ENCODE measurements at places on chromosomes 2 and 18.
A peak's percentile ranks its signal among the peaks of the same experiment; 100 is the strongest.

- DNase-seq: no peak
These were observed 17.7 kb upstream of the SP3 start for GRCh38 chr2:173982918-173983317.

DNA sequence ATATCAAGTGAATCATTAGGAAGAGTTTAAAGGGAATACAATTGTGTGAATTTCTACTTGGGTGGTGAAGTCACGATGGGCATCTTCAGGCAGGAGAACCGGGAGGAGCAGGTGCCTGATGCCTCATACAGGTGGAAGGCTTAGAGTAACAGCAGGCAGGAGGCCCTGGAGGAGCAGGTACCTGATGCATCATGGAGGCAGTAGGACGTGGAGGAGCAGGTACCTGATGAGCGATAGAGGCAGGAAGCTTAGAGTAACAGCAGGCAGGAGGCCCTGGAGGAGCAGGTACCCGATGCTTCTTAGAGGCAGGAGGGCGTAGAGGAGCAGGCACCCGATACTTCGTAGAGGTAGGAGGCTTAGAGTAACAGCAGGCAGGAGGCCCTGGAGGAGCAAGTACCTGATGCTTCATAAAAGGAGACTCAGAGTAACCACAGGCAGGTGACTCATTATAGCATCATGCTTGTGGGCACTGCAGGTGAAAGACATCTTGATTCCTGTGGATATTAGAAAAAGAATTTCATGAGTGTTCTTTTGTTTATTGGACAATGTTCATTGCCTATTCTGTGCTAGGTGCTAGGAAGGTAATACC, 133.9 kb downstream of the ATP9B start:
- no peak for DNase-seq

- no peak for DNase-seq
These were observed 27.8 kb downstream of the MBD5 start for GRCh38 chr2:148048475-148049221.

- peak; percentile 86 for DNase-seq
These were observed 153.0 kb upstream of the ITGA4 start for GRCh38 chr2:181304011-181304844.

DNA sequence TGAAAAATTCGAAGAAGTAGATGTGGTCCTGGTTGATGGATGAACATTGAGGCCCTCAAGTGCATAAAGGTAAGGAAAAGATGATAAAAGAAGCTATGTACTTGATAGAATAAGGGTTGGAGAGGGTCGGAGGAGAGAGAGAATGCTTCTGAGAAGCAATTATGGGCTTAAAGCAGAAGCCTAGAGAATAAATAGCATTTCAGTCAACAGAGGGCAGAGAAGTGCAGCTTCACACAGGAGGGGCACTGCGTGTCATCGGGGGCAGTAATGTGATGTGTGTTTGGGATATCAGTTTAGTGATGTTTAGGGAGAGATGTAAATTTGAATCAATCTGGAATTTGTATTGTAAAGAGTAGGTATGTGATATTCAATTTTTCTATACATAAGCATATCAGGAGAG, 334.5 kb downstream of the PIK3C3 start:
- DNase-seq: no peak

DNA sequence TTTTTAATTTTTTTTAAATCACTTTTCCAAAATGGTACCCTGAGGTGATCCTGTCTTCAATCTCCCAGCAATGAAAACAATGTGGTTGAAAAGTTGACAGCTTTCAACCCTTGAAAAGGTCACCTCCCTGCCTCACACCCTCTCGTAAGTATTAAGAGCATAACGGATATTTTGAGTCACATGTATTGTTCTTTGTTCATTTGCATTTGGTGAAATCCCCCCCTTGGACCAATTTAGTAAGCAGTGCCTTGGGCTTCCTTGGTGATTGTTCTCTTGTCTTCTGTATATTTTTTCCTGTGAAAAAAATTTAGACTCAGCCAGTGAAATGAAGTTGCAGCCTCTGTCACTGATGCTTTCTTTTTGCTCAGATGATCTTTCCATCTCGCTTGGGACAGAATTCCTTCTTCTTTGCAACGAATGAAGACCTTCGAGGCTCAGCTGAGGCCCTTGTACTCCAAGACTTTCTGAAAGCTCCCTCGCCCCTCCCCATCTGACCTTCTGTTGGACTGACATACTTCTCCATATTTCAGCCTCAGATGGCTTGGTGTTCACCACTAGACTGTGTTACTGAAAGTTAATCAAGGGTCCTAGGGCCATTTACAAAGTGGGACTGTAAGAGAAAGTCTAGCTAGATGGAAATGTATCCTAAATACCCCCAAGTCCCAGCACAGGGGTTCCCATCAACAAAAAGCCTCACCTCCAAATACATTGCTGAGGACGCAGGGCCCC, 158.4 kb downstream of the BCL2 start:
- DNase-seq: peak; percentile 42

GRCh38 chr2:197915548-197916265, 111.3 kb downstream of the PLCL1 start:
- DNase-seq: no peak

DNA sequence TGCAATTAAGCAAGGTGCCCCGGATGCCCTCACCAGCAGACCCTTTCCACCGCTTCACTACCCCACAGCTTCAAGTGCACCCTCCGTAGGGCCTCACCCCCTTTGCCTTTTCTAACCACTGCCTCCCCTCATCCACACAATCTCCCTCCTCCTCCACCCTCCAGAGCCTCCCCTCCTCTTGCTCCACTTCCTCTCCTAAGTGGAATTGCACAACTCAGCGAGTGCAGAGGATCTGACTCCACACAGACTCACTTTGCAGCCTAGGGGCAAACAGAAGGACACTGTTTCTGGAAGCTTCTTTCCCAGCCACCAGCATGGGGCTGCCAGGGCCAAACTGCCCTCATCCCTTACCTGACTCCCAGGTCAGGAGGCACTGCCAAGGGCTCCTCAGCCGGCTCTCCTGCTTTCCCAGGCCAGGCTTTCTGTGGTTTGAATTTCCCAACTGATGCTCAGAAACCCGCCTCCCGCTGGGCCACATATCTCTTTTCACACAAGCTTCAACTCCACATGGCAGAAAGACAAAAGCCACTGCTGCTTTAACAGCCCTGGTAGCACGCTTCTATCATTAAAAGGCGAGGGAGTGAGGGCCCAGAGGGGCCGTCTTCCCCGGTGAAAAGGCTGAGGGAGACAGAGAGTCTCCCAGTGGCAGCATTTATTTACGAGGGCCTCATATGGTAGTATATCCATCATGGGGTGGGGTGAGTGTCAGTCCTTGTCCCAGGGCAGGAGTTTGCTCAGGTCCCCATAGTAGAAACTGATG, 74.7 kb upstream of the MGAT4A start:
- no peak for DNase-seq

- no peak for DNase-seq
These were observed 159.8 kb downstream of the EN1 start for GRCh38 chr2:118687698-118688097.

DNA sequence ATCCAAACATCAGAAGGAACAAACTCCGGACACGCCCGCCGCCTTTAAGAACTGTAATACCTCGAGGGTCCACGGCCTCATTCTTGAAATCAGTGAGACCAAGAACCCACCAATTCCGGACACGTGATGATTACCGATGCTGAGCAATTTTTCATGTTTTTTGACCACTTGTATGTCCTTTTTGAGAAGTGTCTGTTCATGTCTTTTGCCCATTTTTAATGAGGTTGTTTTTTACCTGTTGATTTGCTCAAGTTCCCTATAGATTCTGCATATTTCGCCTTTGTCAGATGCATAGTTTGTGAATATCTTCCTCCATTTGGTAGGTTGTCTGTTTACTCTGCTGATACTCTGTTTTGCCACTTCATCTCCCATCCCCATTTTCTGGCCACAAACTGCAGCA, 150.4 kb downstream of the IRS1 start:
- no peak for DNase-seq

DNA sequence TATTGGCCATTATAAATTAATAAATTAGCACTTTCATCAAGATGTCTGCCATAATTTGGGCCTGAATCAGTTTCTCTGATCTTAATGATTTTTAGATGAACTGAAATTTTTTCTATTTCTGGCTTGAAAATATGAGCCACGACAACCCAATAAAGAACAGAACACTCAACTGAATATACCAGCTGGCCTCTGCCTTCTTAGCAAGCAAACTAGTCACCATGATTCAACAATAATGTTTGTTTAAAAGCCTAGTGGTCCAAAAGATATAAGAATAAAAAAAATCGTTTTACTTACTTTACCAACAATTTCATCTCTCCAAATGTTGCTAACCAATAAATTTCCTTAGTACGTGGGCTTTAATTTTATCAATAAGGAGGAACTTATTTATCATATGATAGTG, 66.7 kb upstream of the TTN start:
- no peak for DNase-seq

DNA sequence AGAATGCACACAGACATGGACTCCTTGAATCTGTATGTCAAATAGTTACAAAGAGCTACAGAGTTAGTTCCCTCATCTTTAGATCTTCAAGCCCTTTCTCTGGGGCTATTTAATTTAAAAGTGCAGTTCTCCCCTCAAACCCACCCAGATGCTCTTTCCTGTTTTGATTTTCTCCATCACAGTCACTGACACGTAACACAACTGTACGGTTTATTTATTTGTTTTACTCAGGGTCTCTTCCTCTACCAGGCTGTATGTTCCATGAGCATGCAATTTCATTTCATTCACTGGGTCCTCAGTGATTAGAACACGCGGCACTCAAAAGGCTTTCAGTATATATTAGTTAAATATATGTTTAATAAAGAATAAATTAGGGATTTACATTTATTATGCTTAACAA, 94.7 kb downstream of the DOCK10 start:
- DNase-seq: peak; percentile 72

DNA sequence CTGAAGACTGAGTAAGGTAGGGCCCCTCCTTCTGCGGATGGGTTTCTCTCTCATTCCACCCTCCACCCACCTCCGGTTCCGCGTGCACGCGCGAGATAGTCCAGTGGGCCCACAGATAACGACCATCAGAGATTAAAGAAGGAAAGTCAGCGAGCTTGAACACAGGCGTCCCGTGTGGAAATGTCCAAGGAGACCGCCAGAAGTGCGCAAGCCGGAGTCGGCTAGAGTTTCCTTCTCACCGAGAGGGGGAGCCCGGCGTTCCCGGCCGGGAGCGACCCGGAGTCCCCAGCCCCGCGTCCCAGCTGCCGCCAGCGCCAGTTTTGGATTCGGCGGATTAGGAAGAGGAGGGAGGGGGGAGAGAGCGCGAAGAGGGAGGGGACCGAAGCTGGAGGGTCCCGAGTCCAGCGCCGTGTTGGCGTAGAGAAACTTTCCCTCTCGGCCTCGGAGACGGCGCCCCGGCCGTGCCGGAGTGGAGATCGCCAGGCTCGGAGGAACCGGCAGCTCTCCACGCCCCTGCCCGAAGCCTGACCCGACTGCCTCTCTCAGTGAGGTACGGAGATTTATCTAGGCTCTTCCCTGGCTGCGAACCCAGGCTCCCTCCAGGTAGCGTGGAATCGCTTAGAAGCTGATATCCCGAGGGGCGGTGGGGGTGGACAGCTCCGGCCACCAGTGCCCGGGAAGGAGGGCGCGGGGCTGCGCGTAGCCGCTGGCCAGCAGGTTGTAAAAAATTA, at the start of gene GULP1:
Gene GULP1, plus strand, starts transcription at position 258 of the 731 bp plus-strand sequence. CDS start 185,829 bp downstream, outside the sequence.
- DNase-seq: no peak

GRCh38 chr2:225033440-225034318, 8.6 kb downstream of the DOCK10 start:
- DNase-seq: no peak

DNA sequence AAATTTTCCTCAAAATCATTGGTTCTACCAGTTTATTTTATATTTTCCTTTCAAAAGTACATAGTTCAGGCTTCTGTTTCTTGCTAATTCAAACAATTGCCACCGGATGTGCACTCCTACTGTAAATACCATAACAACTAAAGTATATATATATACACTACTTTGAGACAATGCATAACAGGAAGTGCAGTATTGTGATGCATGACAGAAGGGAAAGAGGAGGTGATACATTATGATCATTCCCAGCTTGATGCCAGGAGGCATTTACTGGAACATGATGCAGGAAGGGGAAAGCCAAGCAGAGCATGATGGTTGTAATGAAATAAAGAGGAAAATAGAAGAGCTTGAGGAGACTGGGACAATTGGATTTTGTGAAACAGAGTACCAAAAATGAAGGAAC, 215.2 kb upstream of the NT5C1B start:
- no peak for DNase-seq

GRCh38 chr2:12714391-12715221, 2.1 kb upstream of the TRIB2 start:
- DNase-seq: no peak

DNA sequence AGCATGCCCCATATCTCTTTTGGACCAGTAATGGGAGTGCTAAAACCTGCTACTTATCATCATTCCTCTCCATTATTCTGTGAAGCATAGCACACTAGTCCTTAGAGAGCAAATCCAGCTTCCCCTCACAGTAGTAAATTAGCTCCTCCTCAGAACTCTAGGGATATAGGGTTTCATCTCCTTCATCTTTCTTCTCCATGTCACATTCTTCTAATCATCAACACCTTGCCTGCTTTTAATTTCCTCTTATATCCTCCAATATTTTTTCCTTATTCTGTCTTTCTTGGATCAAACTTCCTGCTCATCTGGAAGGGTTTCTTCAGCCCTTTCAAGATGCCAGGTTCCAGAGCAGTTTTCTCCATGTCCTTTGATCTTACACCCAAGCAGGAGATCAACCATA, 321.4 kb upstream of the ACVR2A start:
- no peak for DNase-seq

GRCh38 chr2:184597571-184597991, 748 bp upstream of the ZNF804A start:
- peak; percentile 76 for DNase-seq

- DNase-seq: no peak
These were observed 57.4 kb downstream of the SLC66A3 start for GRCh38 chr2:11212645-11213044.

GRCh38 chr2:162888652-162889051, 50.1 kb upstream of the KCNH7 start:
- DNase-seq: no peak

GRCh38 chr2:199025146-199025545, 432.6 kb downstream of the SATB2 start:
- no peak for DNase-seq

Data from OCI-LY7 (cell line).